ENCODE measurements at places on chromosomes 2 and 18.

DNA sequence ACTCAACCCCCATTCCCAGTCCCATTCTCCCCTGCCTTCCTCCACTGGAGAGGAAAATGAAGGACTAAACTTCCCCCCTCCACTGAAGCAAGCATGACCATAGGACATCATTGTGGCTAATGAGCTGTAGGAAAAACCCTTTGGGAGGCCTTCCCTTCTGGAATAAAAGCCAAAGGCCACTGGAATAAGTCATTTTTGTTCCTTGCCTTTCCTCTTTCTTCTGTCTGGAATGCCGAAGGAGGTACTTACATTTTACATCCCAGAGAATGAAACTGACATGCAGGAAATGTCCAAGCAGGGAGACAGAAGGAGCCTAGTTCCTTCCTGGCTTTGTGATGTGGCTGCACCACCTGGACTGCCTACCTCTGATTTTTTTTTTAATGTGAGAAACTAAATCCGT is 9.1 kb upstream of the PTPRM start:
- DNase-seq, result no peak

DNA sequence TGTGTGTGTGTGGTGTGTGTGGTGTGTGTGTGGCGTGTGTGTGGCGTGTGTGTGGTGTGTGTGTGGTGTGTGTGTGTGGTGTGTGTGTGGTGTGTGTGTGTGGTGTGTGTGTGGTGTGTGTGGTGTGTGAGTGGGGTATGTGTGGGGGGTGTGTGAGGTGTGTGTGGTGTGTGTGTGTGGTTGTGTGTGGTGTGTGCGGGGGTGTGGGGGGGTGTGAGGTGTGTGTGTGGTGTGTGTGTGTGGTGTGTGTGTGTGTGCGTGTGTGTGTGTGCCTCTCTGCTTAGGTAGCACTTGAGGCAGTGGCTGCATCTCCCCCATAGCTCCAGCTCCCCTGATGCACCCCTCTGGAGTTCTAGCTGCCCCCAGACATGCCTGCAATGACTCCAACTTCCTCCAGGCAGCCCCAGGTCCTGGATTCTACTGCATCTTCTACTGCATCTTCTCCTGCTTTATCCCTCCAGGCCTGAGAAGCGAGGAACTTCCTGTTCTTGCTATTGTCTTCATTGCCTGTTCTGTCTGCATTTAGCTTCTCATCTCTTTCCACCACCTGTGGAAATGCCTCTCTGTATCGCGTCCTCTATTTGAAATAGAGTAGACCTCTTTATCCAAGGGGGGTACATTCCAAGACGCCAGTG is 22.2 kb upstream of the MLPH start:
- no peak for DNase-seq

GRCh38 chr2:196801674-196802261 is 2.3 kb upstream of the GTF3C3 start:
- DNase-seq, result no peak

DNA sequence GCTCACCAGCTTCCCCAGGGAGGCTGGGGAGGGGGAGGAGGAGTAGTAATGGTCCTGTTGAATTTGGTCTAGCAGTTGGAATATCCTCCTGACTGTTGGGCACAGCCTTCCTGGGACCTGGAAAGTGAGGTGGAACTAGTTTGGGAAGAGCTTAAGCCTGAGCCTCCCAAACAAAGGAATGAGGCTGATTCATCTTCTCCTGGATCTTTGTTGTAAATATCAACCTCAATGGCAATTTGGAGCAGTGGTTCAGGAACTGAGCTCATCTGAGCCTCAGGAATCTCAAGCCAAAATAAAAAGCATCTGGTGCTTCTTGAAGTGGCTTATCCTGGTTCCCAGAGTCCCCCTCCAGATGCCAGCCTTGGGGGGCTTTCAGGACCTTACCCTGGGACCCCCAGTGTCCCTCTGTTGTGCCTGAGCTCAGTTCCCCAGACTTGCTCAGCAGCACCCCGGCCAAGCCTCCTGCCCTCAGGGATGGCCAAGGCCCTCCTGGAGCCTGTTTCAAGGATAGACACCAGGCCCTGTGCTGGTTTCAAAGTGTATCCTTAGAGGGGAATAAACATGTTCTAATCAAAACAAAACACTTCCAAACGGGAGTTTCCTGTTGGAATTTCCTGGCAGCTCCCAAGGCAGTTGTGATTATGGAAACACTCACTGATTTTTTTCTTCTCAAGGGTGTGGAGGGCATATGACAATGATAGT is 112.6 kb downstream of the DDX1 start:
- DNase-seq, result no peak

- DNase-seq, result no peak
These were observed 59.7 kb downstream of the INPP5D start for GRCh38 chr2:233119806-233120205.

GRCh38 chr2:229335877-229336346 is 64.8 kb upstream of the PID1 start:
- no peak for DNase-seq

DNA sequence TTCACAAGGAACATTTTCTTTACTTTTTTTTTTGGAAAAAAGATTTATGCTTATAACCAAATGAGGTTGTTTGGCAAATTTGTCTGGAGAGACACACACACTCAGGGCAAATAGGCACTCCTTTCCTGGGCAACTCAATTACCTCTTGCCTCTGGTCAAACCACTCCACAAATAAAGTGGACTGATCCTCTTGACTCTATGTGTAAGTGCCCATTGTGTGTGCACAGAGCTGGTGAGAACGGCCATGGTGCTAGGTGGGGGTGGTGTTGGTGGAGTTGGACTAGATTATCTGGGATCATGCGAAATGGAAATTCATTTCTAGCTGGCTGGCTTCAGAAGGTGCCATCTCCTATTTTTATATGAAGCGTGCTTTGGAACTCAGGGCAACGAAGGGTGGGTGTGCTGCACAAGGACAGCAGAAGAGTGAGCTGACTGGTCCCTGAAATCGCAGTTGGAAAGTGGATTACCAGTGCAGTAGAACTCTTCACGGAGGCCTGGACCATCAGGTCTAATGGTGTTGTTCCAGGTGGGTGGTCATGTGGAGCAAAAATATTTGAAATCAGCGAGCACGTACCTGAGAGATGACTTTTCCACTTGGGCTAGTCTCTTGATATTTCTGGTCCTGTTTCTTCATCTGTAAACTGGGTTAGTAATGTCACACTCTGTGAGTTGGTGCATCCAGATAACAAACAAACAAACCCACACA is 149.9 kb downstream of the RPIA start:
- DNase-seq, result no peak

- peak; percentile 95 for DNase-seq
These were observed 50.2 kb downstream of the TEX44 start for GRCh38 chr2:231642631-231643494.

Data from AG09309 (cell line).